ENCODE measurements at places on chromosomes 16 and 17. TPM values are rescaled to one million over a fixed set of nuclear protein-coding genes. Genes with fewer than 3 reads are reported as not detected.

IGFALS gene
- 0.31 TPM for total RNA-seq

TNRC6C gene
- total RNA-seq, result 20.9 TPM

GP1BA gene
- total RNA-seq, result not detected

SEZ6L2 gene
- 4.7 TPM for total RNA-seq

TMED6 gene
- total RNA-seq, result not detected

- DNase-seq, result no peak
Observed at GRCh38 chr17:55410722-55411462, 10.7 kb downstream of the MMD start.

- DNase-seq, result no peak
Observed at GRCh38 chr17:50279181-50279526, 4.9 kb downstream of the TMEM92 start.

DNA sequence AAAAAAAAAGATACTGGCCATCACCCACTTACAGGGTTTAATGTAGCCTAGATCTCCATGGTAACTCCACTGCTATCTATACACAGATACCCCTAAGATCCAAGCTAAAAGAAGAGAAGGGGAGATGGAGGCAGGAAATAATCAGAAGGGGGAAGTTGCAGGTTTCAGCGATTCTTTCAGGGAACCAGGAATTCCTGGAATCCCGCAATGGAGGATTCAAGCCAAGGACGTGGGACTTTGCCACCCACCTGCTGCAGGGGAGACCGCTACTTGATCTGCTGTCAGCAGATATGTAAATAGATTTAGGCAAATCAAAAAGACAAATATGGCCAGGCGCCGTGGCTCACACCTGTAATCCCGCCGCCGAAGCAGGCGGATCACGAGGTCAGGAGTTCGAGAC is 121.1 kb downstream of the AIPL1 start:
- DNase-seq, result no peak

GRCh38 chr16:65600046-65600445 is 478.2 kb upstream of the CDH11 start:
- no peak for DNase-seq

DNA sequence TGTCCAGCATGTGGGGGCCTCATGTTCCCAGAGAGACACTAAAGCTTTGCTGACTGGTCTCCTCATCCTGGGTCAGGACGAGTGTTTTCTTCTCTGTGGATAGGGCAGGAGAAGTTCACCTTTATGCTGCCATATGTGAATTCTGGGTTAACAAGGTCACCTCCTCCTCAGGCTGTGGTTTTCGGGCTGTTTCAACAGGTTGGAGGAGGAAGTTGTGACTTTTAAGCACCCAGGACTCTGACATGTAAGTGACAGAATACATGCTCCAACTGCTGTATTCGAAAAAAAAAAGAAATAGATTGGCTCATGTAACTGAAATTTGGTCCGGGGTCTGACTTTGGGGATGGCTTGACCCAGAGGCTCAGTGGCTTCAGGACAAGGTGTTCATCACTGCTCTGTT is 54.2 kb downstream of the SNX20 start:
- DNase-seq, result no peak

GRCh38 chr16:59198487-59198886 is 464.4 kb upstream of the GOT2 start:
- DNase-seq, result no peak

- DNase-seq, result no peak
Observed at GRCh38 chr17:27338536-27338985, 44.6 kb downstream of the WSB1 start.

DNA sequence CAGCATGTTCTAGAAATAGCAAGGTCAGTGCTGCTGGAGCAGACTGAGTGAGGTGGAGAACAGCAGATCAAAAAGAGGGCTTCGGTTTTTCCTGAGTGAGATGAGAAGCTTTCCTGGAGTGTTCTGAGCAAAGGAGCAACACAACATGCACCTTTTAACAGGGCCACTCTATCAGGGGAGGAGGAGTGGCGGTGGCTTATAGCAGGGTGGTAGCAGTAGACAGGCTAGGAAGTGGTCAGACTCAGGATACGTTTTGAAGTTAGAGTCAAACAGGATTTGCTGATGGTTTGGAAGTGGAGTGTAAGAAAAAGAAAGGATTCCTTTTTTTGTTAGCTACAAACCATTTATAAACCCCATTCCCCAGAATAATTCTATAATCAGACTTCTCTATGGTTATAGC is 12.5 kb downstream of the POLG2 start:
- DNase-seq, result no peak

- DNase-seq, result peak; percentile 71
Observed at GRCh38 chr16:1645914-1646525, 32.1 kb upstream of the JPT2 start.

DNA sequence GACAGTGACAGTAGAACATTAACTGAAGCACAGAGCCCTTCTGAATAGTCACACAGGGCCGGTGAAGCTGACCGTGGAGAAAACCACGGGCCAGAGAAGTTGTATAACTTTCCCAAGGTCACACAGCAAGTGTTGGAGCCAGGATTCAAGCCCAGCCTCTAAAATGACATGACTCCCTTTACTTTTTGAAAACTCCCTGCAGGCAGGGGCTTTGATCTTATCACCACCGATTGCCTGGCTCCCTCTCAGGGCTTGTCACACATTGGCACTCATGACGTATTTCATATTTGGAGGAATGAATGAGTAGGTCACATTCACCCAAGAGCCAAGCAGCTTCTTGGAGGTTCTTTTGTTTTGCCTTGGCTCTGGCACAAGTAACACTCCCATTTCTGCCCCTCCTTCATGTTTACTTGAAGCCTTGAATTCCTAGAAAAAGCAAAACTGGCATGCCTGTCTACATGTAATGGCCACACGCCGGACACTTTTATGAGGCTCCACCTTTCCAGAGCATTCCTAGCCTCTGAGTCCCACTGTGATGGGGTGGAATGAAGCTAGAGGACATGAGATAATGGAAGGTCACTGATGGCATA is 13.3 kb upstream of the RBBP6 start:
- DNase-seq, result no peak

GRCh38 chr16:84848986-84849634 is 29.3 kb downstream of the CRISPLD2 start:
- no peak for DNase-seq

GRCh38 chr17:47717979-47718621 is 14.9 kb upstream of the TBX21 start:
- no peak for DNase-seq

- DNase-seq, result peak; percentile 88
Observed at GRCh38 chr16:68328151-68328859, 17.5 kb downstream of the PRMT7 start.

DNA sequence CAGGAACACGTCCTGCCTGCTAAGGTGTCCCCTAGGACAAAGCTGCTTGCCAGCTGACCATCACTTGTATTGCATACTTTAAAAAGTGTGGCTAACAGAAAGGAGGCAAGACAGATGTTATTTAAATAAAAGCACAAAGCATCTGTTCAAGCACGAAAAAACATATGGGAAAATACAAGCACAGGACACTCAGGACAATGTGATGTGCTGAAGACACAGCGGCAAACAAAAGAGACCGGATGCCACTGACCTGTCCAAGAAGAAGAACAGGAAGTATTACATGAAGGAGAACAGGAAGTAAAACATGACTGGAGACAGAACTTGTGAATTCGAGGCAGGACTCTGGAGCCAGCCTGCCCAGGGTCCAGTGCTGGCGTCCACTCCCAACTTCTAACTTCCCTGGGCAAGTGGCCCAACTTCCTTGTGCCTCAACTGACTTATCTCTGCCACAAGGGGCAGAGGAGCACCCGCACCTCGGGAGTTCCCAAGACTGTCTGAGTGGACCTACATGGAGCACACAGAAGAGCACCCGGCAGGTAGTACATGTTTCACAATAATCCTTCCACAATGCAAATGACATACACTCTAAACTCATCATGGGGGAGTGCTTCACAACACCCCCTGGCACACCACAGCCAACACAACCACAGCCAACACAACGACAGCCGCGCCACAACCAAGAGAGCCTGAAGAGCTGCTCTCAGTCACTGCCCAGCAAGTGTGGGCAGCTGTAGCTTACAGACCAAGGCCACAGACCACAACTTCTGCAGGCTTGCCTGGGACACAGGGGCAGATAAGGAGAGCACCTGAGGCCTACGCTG is 36.6 kb downstream of the ANKRD11 start:
- peak; percentile 58 for DNase-seq

- peak; percentile 27 for DNase-seq
Observed at GRCh38 chr17:46063241-46063640, 64.2 kb downstream of the STH start.

DNA sequence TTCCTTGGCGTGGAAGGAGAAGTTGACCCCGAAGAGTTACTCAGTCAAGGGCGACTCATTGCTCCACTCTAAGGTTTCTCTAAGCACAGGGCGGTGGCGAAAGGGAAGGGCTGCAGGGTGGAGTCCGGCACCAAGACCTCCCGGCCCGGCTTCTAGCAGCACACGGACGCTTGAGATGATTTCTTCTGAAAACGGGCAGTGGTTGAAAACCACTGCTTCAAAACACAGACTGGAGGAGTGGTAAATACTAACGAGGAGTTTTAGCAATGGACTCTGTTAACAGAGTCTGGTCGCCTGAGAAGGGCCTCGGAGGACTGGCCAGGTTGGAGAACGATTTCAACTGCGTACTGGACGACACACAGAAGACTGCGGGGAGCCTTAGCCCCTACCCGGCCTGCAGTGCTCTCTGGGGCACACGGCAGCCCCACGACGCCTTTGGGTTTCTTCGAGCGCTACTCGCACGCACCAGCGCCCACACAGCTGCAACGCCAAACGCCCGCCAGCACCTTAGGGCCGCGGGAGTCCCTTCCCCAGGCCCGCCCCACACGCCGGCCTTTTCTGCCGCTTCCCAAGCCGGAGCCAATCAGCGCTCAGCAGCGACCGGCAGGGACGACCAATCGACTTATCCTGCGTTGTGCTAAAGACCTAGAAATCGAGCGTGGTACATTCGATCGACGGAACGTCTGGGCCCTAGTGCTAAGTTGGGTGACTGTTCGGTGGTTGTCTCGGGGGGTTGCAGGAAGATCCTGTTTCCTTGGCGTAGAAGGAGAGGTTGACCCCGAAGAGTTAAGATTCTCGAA is 14.4 kb upstream of the CA4 start:
- peak; percentile 91 for DNase-seq

DNA sequence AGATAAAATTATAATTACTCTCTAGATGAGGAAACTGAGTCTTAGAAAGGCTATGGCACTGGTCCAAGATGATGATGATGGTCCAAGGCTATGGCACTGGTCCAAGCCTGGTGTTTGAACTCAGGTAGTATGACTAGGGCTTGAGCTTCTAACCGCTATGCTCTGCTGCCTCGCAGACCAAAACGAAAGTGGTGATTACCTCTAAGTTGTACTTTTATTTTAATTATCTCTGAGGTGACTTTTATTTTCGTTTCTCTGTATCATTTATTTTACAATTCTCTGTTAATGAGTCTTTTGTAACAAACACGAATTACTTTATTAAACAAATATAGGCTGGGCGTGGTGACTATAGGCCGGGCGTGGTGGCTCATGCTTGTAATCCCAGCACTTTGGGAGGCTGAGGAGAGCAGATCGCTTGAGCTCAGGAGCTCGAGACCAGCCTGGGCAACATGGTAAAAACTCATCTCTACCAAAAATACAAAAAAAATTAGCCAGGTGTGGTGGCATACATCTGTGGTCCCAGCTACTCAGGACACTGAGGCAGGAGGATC is 5.6 kb downstream of the REXO5 start:
- no peak for DNase-seq

DNA sequence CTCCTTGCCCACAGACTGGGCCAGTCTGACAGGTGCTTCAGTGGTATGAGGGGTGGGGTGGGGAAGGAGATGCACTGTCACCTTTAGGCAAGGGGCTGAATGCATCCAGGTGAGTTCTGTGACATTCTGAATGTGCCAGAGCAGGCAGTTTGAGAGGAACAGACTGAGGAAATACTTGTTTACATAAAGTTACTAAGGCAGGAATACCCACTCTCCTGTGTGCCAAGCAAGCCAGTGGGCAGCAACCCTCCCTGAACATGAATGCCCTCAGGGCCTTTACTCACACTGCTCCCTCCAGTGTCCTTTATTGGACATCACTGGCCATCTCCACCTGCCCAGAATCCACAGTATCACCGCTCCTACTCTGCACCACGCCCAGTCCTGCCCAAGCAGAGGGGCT is 33.1 kb upstream of the ULK2 start:
- DNase-seq, result no peak

DNA sequence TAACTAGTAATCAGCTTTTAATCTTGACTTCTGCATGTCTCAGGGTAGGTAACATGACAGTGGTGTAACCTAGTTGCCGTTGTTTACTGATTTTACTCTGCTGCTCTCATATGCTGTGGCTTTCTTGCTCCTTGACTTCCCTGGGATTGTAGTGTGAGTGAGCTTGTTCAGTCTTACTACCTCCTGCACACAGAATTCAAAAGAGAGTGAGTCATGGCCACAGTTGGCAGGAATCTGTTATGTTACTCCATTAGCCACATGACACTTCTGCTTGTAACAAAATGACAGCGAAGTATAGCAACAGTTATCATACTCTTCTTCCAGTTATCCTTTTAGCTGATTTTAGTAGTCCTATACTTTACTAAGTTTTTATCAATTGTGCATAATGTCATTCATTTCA is 18.8 kb downstream of the TNRC6A start:
- no peak for DNase-seq

GRCh38 chr16:27828671-27829070 is 234.8 kb downstream of the GSG1L start:
- DNase-seq, result no peak

DNA sequence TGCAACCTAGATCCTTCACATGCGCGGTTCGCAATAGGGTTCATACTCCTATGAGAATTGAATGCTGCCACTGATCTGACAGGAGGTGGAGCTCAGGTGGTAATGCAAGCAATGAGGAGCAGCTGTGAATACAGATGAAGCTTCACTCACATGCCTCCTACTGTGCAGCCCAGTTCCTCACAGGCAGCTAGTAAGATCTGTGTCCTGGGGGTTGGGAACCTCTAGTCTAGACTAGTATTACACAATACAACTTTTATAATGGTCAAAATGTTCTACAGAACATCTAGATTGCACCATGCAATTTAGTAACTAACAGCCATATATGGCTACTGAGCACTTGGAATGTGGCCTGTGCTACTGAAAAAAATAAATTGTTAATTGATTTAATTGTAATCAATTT is 26.7 kb downstream of the ABCA5 start:
- no peak for DNase-seq

DNA sequence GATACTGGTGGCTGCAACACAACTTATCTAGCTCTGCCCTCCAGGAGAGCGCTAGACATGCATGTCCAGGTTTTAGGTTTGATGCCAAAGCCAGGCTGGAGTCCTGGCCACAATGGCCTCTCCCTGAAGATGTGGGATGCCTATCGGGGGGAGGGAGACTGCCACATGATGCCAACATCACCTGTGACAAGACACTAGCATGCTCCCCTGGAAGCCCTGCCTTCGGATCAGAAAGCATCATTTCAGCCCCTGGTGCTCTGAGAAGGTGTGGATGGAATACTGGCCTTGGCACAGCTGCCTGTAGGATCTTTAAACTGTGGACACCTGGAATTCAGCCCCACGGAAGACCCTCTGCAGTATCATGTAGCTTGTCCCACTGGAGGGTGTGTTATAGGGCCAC is 93.5 kb downstream of the SHISA6 start:
- no peak for DNase-seq

DNA sequence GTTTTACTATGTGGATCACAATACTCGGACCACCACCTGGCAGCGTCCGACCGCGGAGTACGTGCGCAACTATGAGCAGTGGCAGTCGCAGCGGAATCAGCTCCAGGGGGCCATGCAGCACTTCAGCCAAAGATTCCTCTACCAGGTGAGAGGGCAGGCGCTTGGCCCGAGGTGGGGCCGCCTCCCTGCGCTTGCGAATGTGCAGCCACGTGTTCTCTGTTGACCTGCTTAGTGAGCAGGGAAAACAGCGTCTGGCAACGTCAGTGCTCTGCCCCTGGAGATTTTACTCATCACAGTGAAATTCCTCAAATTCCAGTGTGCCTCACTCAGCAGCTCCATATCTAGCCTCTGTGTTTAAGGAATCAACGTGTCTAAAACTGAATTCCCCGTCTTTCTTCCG is 33.4 kb upstream of the CLEC18A start:
- peak; percentile 52 for DNase-seq

Measured in tongue (tissue), 3 donors.